Mesothelial cell of epicardium (in vitro differentiated cells): ENCODE measurements at places on chromosomes 1 and 21.

- no peaks in the 10 kb centered on the region for H3K36me3 ChIP-seq
- no peaks in the 10 kb centered on the region for H3K27me3 ChIP-seq
- no peak overlapping the region for H3K27ac ChIP-seq
- DNase-seq, result no peak
Observed at GRCh38 chr1:160117709-160118183, 2.2 kb downstream of the ATP1A2 start.

- H3K4me3 ChIP-seq, result no peak overlapping the region
- DNase-seq, result no peak
Observed at GRCh38 chr1:93576746-93577145, 104.9 kb downstream of the BCAR3 start.

- H3K27ac ChIP-seq, result no peak overlapping the region
- H3K4me1 ChIP-seq, result peaks cover 14% of the 10 kb centered on the region
- DNase-seq, result no peak
- H3K36me3 ChIP-seq, result peaks cover 21% of the 10 kb centered on the region
- no peaks in the 10 kb centered on the region for H3K27me3 ChIP-seq
Observed at GRCh38 chr1:37561133-37562132, 4.7 kb downstream of the DNALI1 start.

DNA sequence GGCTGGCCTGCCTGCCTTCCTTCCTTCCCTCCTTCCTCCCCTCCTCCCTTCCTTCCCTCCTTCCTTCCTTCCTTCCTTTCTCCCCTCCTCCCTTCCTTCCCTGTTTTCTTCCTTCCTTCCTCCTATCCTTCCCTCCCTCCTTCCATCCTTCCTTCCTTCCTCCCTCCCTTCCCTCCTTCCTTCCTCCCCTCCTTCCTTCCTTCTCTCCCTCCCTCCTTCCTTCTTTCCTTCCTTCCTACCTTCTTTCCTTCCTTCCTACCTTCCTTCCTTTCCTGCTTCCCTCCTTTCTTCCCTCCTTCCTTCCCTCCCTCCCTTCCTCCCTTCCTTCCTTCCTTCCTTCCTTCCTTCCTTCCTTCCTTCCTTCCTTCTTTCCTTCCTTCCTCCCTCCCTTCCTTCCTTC is 70.1 kb upstream of the PTGFR start:
- H3K27me3 ChIP-seq, result peaks cover 16% of the 10 kb centered on the region
- no peak overlapping the region for H3K4me3 ChIP-seq
- no peaks in the 10 kb centered on the region for H3K36me3 ChIP-seq
- DNase-seq, result no peak
- no peaks in the 10 kb centered on the region for H3K4me1 ChIP-seq

DNA sequence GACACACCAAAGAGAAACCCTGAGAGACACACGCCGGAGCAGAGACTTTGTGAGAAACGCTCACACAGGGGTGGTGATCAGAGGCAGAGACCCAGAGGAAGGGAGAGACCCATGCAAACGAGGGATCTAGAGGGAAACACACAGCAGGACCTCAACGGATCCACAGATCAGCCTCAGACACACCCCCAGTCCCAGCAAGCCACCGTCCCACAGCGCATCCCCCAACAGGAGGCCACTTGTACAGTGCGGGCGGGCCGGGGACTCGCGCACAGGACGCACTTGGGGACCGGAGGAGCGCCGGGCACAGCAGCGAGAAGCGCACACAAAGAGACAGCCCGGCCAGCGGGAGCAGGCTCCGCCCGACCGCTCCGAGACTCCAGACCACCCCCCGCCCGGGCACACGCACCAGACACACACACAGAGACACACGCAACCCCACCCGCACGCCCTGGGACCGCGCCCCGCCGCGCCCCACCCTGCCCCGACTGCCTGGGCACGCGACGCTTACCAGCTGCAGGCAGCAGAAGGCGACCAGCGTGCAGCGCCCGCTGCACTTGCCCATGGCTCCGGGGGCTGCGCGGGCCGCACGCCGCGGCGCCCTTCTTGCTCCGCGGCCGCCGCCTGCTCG is 587 bp downstream of the NKAIN1 start:
- peak overlapping the region; percentile 85 for H3K4me3 ChIP-seq
- H3K27ac ChIP-seq, result peak overlapping the region; percentile 59
- H3K27me3 ChIP-seq, result peaks cover 46% of the 10 kb centered on the region
- peak; percentile 31 for DNase-seq
- peaks cover 14% of the 10 kb centered on the region for H3K4me1 ChIP-seq

DNA sequence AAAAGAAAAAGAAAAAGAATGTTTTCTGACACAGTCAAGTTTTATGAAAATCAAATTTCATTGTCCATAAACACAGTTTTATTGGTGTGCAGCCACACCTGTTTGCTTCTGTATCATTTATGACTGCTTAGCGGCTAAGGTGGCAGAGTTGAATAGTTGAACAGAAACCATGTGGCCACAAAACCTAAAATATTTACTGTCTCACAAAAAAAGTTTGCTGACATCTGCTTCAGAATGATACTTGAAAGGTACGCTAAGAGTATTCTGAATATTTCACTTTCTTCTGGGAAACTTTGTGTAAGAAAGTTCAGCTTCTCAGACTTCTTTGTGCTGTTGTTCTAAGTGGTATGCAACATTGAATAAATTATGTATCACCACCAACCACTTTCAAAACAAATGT is 6.2 kb downstream of the KCNK1 start:
- no peaks in the 10 kb centered on the region for H3K27me3 ChIP-seq
- peaks cover 22% of the 10 kb centered on the region for H3K4me1 ChIP-seq
- H3K36me3 ChIP-seq, result peaks cover 9% of the 10 kb centered on the region
- H3K27ac ChIP-seq, result no peak overlapping the region

DNA sequence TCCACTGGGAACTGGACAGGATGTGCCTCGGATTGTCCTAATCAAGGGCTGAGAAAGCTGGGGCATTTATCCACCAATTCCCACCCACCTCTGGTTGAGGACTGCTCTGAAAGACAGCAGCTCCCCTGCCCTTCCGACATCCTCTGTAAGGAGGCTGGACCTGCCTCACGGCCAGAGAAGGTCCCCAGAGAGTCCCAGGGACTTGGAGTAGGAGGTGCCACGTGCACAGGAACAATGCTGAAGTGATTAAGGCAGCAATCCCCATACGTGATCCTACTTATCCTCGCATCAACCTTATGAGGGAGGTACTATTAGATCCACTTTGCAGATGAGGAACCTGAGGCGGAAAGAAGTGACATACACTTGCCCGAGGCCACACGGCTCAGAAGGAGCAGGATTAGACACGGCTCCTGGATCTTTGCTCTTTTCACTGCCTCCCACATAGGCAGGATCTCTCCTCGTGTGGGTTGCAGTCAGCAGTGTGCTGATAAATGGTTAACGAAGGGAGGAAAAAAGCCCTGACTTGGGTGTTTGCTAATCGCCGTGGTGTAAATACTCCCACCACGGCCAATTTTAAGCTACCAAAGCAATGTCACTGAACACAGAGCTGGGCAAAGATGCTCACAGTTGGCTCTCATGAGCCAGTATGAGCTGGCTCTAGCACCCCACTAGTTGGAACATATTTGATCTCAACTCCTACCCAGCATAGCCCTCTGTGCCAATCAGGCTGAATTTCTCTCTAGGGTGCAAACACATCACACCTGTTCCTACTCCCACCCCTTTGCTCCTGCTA is 18.6 kb upstream of the LDLRAP1 start:
- no peaks in the 10 kb centered on the region for H3K36me3 ChIP-seq
- no peaks in the 10 kb centered on the region for H3K27me3 ChIP-seq
- H3K4me3 ChIP-seq, result no peak overlapping the region
- DNase-seq, result no peak
- H3K27ac ChIP-seq, result no peak overlapping the region

DNA sequence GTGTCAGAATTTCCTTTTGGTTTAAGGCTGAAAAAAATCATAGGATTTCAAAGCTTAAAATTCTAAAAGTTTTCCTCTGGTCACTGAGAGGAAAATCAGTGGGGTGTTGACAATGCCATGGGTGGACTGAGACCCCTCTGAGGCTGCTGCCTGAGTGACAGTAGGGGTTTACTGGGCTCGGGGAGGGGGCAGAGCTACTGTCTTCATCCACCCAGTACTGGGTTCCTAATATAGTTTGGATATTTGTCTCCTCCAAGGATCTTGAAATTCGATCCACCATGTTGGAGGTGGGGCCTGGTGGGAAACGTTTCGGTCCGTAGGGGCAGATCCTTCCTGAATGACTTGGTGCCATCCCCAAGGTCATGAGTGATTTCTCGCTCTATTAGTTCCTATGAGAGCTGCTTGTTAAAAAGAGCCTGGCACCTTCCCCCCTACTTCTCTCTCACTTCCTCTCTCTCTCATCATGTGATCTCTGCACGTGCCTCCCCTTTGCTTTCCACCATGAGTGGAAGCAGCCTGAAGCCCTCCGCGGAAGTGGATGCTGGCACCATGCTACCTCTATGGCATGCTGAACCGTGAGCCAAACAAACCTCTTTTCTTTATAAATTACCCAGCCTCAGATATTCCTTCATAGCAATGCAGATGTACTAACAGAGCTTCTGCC is 72.3 kb downstream of the MAP10 start:
- DNase-seq, result no peak
- no peaks in the 10 kb centered on the region for H3K36me3 ChIP-seq
- no peaks in the 10 kb centered on the region for H3K27me3 ChIP-seq
- no peak overlapping the region for H3K4me3 ChIP-seq
- no peak overlapping the region for H3K27ac ChIP-seq

- H3K36me3 ChIP-seq, result peaks cover 5% of the 10 kb centered on the region
- DNase-seq, result no peak
- H3K27me3 ChIP-seq, result no peaks in the 10 kb centered on the region
- no peak overlapping the region for H3K4me3 ChIP-seq
- H3K4me1 ChIP-seq, result peaks cover 13% of the 10 kb centered on the region
Observed at GRCh38 chr1:168867941-168868634, 139.1 kb upstream of the DPT start.

DNA sequence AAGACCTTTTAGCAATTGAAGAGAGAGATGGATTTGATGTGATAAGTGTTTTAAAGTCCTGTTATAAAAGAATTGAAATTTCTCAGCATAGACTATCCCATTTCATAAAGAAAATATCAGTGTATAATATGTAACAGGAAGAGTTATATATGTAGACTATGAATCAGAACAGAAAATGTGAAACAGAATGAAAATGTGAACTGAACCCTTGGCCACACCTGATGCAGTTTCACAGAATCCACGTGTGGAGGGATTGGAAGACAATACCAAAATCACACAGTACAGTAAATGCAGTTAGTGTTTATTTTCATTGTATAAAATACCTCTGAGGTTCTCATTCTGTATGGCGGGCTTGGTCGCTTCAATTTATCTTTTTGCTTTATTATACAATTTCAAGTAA is 9.9 kb upstream of the SLAMF1 start:
- peaks cover 32% of the 10 kb centered on the region for H3K4me1 ChIP-seq
- H3K4me3 ChIP-seq, result no peak overlapping the region
- DNase-seq, result no peak
- no peaks in the 10 kb centered on the region for H3K36me3 ChIP-seq

DNA sequence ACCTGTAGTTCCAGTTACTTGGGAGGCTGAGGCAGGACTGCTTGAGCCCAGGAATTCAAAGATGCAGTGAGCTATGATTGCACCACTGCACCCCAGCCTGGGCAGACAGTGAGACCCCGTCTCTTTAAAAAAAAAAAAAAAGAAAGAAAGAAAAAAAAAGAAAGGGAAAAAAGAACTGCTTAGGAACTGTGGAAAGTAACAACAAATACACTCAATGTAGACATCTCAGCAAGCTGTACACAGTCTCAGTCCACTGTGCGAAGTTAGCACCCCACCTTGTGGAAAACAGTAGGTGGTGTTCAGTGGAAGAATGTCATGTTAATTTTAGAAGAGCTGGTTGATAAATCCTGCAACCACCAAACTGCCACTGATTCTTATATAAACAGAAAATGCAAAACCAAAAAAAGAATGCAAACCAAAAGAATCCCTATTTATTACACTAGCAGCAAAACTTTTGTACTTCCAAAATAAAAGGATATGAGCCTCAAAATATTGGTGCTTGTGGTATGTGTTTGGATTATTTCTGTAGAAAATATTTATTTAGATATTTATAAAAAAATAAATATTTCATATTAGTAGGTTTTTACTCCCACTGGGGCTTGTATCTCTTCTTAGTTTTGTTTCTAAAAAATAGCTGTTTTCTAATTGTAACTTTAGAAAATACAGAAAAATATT is 31.1 kb downstream of the ALG14 start:
- no peaks in the 10 kb centered on the region for H3K27me3 ChIP-seq
- peak; percentile 23 for DNase-seq
- H3K4me3 ChIP-seq, result no peak overlapping the region
- no peaks in the 10 kb centered on the region for H3K36me3 ChIP-seq
- peaks cover 5% of the 10 kb centered on the region for H3K4me1 ChIP-seq
- no peak overlapping the region for H3K27ac ChIP-seq

- peaks cover 62% of the 10 kb centered on the region for H3K4me1 ChIP-seq
- peaks cover 4% of the 10 kb centered on the region for H3K36me3 ChIP-seq
- no peak overlapping the region for H3K4me3 ChIP-seq
- no peak for DNase-seq
Observed at GRCh38 chr1:59671066-59671952, 143.4 kb upstream of the HOOK1 start.

DNA sequence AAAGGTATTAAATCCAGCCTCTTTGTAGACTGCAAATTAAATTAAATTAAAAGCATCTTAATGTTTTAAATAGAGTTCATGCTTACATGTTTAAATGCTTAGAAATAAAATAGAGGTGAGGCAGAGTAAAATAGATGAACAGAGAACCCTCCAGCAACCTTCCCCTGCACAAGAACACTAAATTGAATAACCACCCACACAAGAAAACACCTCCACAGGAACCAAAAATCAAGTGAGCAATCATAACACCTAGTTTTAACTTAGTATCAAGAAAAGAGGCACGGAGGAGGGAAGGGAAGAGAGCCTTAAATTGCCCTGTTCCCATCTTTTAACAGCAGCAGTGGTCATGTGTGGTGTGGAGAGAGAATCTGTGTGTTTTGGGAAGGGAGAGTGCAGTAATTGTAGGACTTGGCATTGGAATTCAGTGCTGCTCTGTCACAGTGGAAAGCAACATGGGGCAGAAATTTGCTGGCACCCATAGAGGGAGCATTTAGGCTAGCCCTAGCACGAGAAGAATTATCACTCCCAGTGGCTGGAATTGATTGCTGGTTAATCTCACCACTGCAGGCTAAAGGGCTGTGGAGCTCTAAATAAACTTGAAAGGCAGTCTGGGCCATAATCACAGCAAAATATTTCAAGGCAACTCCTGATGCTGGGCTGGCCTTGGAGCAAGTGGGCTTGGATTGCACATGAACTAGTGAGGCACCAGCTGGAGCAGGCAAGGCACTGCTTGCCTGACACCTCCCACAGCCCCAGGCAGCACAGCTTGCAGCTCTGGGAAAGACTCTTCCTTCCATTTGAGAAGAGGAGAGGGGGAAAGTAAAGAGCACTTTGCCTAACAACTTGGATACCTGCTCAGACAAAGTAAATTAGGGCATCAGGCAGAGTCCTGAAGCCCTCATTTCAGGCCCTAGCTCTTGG is 1478.8 kb downstream of the NCAM2 start:
- no peaks in the 10 kb centered on the region for H3K4me1 ChIP-seq
- H3K4me3 ChIP-seq, result no peak overlapping the region
- H3K36me3 ChIP-seq, result no peaks in the 10 kb centered on the region
- no peaks in the 10 kb centered on the region for H3K27me3 ChIP-seq
- no peak for DNase-seq

- H3K36me3 ChIP-seq, result no peaks in the 10 kb centered on the region
- H3K4me1 ChIP-seq, result peaks cover 2% of the 10 kb centered on the region
- H3K27ac ChIP-seq, result no peak overlapping the region
- no peak overlapping the region for H3K4me3 ChIP-seq
- peaks cover 14% of the 10 kb centered on the region for H3K27me3 ChIP-seq
Observed at GRCh38 chr1:228205526-228206436, 2.1 kb upstream of the OBSCN start.

GRCh38 chr1:184162281-184162680 is 110.8 kb downstream of the TSEN15 start:
- no peak overlapping the region for H3K27ac ChIP-seq
- no peak overlapping the region for H3K4me3 ChIP-seq
- no peaks in the 10 kb centered on the region for H3K36me3 ChIP-seq
- peaks cover 4% of the 10 kb centered on the region for H3K4me1 ChIP-seq
- H3K27me3 ChIP-seq, result no peaks in the 10 kb centered on the region
